Dorsolateral prefrontal cortex (tissue), 122 donors: ENCODE measurements at places on chromosomes 12 and 14. TPM values are rescaled to one million over a fixed set of nuclear protein-coding genes. Genes with fewer than 3 reads are reported as not detected.

EXD2 gene
- 41.4 TPM for total RNA-seq

DNA sequence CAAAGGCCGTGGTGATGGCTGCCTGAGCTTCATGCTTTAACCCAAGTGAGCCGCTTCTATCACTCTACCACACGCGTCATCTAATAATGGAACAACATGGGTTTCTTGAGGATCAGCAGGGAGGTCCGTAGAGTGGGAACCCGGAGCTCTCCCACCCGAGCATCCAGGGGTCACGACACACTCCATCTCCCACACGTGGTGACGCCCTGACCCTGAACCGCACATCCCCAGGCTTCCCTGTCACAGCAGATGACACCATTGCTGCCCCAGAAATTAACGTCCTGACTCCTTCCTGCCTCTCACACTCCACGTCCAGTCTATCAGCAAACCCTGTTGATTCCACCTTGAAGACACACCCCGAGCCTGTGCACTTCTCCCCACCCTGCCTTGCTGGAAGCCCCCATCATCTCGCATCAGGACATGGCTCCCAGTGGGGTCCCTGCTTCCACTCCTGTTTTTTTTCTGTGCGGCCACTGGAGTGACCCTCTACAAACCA, 163.2 kb downstream of the PIWIL1 start:
- no peak for DNase-seq

ZC3H10 gene
- 9.7 TPM for total RNA-seq

- no peak for DNase-seq
Measured at GRCh38 chr12:121224591-121224990, 14.7 kb downstream of the P2RX4 start.
